Caco-2 (cell line): ENCODE measurements at places on chromosomes 4 and X. TPM values are rescaled to one million over a fixed set of nuclear protein-coding genes. Genes with fewer than 3 reads are reported as not detected.

- peaks cover 13% of the 10 kb centered on the region for H3K4me1 ChIP-seq
- H3K27ac ChIP-seq, result no peak overlapping the region
- no peak overlapping the region for H3K4me3 ChIP-seq
- H3K36me3 ChIP-seq, result no peaks in the 10 kb centered on the region
- DNase-seq, result no peak
- H3K27me3 ChIP-seq, result no peaks in the 10 kb centered on the region
Measured at GRCh38 chr4:7398104-7398423, 36.7 kb downstream of the PSAPL1 start.

DNA sequence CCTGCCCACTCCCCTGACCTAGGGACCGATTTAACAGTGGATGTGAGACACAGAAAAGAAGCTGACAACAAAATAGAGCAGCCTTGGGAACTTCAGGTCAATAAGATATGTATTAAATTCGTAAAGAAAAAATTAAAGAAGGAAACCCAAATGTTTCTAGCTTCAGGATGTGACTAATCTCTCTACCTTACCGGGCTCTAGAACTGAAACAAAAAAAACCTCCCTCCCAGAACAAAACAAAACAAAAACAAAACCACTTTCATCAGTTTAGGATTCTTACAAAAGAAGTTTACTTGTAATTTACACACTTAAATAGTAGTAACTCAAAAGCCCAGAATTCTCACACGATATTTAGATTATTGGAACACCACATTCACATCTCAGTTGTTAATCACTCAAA, 185.8 kb upstream of the RPS6KA3 start:
- H3K27me3 ChIP-seq, result no peaks in the 10 kb centered on the region
- no peak overlapping the region for H3K4me3 ChIP-seq
- H3K27ac ChIP-seq, result no peak overlapping the region
- no peak for DNase-seq

- no peak overlapping the region for H3K27ac ChIP-seq
- no peak overlapping the region for H3K4me3 ChIP-seq
- H3K27me3 ChIP-seq, result no peaks in the 10 kb centered on the region
Measured at GRCh38 chr4:57093845-57094831, 16.0 kb downstream of the IGFBP7 start.

DNA sequence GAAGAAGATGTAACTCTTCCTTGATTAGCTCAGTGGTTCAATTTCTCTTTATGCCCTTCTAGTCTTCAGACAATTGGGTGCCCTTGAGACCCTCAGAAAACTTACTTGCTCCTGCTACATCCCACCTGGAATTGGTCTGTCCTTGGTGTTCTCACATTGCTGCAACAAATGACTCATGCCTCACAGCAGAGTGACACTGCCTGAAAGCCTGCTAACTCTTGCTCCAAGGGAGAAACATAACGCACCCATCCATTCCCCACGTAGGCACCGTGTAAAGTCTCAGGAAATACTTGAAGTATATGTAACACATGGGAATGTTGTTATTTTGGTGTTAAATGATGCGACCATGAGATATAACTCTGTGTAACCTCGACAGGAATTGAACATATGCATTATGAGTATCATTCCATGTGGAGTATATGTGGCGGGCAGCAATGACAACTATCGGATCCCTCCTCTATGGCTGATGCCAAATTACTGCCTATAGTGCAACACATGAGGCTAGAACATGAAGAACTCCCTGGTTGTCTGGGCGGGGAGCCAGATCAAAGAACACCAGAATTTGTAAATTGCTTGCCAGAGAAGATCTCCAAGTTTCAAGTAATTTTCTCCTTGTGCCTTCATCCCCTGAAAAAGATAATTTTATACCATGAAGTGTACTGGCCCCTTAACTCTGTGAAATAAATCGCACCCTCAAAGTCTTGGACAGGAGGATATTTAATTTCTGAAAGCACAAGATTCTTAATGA, 231.3 kb upstream of the STK26 start:
- H3K27ac ChIP-seq, result no peak overlapping the region
- H3K27me3 ChIP-seq, result no peaks in the 10 kb centered on the region
- H3K4me3 ChIP-seq, result no peak overlapping the region
- no peaks in the 10 kb centered on the region for H3K36me3 ChIP-seq
- H3K4me1 ChIP-seq, result no peaks in the 10 kb centered on the region

DNA sequence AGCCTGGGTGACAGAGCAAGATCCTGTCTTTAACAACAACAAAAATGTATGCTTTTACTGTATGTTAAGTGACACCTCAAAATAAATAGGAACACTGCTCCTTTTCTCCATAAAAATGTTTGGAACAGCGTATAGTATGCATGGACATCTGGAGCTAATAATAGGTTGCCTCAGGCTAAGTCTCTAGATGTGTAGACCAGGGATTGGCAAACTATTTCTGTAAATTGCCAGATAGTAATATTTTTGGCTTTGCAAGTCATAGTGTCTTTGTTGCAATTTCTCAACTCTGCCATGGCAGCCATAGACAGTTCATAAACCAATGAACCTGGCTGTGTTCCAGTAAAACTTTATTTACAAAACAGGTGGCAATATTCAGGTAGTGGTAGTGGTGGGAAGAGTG, 76.6 kb upstream of the CBLL2 start:
- no peak overlapping the region for H3K27ac ChIP-seq
- no peaks in the 10 kb centered on the region for H3K36me3 ChIP-seq

DNA sequence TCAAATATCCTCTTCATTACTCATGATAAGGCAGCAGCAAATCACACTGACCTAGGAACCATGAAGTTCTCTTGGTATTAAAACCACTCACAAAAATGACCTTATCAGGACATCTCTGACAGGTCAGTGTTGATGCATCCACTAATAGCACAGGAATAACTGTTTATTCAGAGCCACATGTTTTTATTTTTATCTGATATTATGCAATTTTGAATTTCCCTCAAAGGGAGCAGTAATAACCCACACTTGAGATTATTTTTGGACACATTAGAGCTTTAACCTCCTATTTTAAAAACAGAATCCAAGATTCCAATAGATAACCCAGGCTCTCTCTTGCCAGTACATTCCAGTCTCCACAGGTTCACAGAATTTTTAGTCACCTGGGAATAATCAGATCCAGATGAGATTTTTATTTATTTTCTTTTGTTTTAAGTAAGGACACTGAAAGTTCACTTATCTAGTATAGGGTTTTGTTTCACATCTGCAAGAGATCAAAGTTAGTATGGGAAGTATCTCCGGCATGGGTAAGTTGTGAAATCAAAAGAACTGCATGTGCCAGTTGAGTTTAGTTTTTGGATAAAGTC, 36.3 kb upstream of the MYOZ2 start:
- DNase-seq, result no peak
- H3K27ac ChIP-seq, result no peak overlapping the region
- no peaks in the 10 kb centered on the region for H3K27me3 ChIP-seq
- H3K4me3 ChIP-seq, result no peak overlapping the region

DNA sequence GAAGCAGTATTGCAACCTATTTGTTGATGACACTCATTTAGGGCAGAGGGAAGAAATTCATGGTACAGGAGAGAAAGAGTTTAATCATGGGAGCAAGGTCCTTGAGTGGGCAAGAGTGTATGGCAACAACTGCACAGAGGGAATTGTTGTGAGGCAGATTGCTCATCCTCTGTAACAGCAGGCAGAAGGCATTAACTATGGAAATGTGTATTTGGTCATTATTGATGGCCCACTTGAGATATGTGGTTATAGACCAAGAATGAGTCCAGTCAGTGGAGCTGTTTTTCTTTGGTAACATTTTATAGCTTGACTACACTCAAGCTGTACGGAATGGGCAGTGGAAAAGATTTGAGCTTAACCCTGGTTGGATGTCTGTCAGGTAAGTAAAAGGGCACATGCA, 15.9 kb downstream of the PLRG1 start:
- H3K4me3 ChIP-seq, result no peak overlapping the region
- H3K4me1 ChIP-seq, result no peaks in the 10 kb centered on the region
- no peaks in the 10 kb centered on the region for H3K27me3 ChIP-seq

DNA sequence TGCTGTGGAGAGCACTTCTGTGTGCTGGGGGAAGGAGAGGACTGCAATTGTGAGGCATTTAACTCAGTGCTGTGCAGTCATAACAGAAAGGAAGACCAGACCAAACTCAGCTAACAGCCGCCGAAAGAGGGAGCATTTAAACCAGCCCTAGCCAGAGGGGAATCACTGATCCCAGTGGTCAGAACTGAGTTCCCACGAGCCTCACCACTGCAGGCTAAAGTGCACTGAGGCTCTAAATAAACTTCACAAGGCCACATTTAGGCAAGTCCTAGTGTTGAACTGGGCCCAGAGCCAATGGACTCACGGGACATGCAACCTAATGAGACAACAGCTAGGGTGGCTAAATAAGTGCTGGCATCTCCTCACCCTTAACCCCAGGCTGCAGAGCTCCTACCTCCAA, 20.4 kb downstream of the IQCM start:
- no peak for DNase-seq
- no peak overlapping the region for H3K27ac ChIP-seq
- H3K4me3 ChIP-seq, result no peak overlapping the region
- H3K27me3 ChIP-seq, result no peaks in the 10 kb centered on the region
- no peaks in the 10 kb centered on the region for H3K4me1 ChIP-seq

GRCh38 chr4:144283526-144283925, 143.0 kb upstream of the GYPA start:
- no peak for DNase-seq
- no peaks in the 10 kb centered on the region for H3K36me3 ChIP-seq
- no peaks in the 10 kb centered on the region for H3K4me1 ChIP-seq
- H3K27ac ChIP-seq, result no peak overlapping the region
- H3K27me3 ChIP-seq, result no peaks in the 10 kb centered on the region

- no peak for DNase-seq
- no peaks in the 10 kb centered on the region for H3K36me3 ChIP-seq
Measured at GRCh38 chr4:98641376-98641775, 17.0 kb downstream of the TSPAN5 start.

RHOXF2 gene
- not detected in 2 replicates for total RNA-seq

DSPP gene
- not detected in 2 replicates for total RNA-seq
